ENCODE measurements at places on chromosomes 2 and 18.

DNA sequence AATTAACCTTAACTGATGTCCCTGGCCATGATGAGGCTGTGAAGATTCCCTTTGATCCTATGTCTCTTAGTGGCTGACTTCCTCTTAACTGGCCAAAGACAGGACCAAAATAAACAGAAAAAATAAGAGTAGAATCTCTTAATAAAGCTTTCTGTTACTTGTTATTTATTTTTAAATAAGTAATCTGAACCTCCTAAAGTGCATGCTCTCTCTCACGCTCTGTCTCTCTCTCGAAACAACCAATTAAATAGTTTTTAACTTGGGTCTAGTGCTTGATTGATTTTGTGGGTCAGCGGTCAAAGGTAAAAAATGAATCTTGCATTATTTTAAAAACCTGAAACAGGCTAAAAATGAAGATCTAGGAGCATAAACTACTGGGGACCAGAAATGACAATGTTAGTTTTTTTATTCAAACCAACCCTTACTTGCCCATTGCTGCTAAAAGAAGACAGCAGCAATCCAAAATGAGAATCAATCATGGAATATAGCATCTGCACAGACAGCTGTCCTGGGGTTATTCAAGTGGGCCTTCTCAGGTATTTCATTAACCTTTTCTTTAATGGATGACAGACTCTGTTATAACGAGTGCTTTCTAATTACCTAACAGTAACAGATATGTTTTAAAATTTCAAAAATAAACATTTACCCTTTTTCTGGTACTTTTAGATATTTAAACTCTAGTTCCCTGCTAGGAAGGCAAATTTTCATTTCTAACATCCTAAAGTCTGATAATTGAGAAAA, 11.2 kb downstream of the GAREM1 start:
- DNase-seq = no peak

DNA sequence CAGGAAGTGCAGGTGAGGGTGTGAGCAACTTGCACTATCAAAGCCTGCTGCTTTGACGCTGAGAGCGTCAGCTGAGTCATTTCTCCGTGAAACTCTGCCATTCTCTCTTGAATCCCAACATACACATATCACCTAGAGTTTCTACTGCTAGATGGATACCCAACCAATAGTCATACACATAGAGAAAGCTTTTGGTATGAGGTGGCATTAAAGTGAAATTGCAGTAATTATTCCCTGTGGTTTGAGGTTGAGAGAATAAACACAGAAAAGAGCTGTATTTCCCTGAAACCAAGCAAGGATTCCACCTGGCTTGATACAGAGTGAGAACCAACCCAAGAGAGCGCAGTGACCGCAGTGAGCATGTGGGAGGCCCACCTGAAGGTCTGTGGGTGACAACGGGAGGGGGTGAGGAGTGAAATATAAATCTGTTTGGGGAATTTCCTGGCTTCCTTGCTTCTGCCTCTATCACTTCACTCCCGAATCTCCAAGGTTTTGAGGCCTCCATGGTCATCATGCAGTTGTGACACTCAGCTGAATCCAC, 28.8 kb upstream of the TMEM18 start:
- no peak for DNase-seq

GRCh38 chr2:43412114-43412753, 183.6 kb downstream of the THADA start:
- DNase-seq = no peak

DNA sequence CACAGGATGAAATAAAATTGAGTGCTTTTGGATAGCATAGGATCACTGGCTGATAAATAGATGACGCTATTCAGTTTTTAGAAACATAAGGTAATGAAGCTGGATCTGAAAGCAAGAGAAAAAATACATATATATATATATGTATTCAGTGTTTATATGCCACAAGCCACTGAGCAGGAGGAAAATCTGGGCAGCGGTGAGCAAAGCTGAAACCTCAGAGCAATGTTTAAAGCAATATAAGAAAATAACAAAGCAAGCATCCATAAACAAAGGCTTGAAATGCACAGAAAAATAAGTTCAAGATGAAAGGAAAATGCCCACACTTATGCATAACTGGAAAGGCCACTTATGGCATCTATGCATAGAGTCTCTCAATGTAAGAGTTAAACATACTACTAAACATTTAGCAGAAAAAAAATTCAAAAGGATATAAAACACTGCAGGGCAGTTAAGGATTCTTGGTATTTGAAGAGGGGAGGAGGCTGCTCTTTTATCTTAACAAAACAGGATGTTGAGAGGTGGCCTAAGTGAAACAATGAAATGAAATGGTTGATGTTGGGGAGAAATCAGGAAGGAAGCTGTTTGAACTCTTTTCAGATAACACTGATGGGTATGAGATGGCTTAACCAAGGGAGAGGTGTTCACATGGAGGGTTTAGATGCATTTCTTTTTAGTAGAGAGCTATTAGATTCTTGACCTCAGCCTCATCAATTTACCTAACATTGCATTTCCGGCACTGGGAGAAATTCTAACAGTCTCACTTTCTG, 129.1 kb downstream of the ARHGAP15 start:
- DNase-seq = no peak

- no peak for DNase-seq
Observed at GRCh38 chr2:236694146-236694888, 124.7 kb downstream of the ACKR3 start.

DNA sequence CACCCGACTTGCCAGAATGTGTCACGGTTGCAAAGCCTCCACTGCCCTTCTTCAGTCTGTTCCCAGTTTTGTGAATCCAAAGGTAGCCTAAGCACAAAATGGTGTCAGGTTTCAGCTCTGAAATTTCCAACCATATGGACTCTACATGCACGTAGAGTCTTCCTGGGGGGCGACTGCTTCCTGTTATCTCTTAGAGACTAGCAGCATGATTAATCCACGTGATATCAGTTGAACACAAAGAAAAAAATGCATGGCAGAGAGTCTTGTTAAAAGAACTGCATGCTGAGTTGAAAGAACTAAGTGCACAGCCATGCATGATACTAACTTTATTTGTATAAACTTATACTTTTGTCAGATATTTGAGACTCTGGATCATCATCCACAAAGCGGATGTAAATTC, 404.4 kb downstream of the SOCS6 start:
- DNase-seq = no peak

DNA sequence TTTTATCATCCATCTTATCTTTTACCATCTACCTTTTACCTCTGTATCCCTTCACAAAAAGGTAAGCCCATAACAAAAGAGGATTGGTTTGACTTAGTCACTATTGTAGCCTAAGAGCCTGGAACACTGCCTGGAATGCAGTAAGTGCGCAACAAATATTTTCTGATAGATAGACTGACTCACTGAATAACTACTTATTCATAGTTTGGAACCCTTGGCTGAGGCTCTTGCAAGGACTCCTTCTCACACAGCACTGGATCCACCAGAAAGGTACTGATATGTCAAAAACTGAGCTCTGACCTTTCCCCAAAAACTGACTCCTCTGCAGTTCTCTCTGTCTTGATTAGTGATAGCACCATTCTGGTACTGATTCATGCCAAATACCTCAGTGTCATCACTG, 426.7 kb downstream of the SETBP1 start:
- DNase-seq = no peak

All from activated naive CD4-positive, alpha-beta T cell (primary cell).